ENCODE measurements at places on chromosomes 13 and 19. TPM values are rescaled to one million over a fixed set of nuclear protein-coding genes. Genes with fewer than 3 reads are reported as not detected.
A peak's percentile ranks its signal among the peaks of the same experiment; 100 is the strongest.

Gene PLA2G4C
- 57.2 TPM for total RNA-seq

Gene VSTM1
- not detected for total RNA-seq

Gene ZNF813
- 3.4 TPM for total RNA-seq

GRCh38 chr13:112345826-112346172, 30.4 kb upstream of the SPACA7 start:
- no peaks in the 10 kb centered on the region for H3K36me3 ChIP-seq
- H3K4me1 ChIP-seq: no peaks in the 10 kb centered on the region
- H3K4me3 ChIP-seq: no peak overlapping the region
- peaks cover 36% of the 10 kb centered on the region for H3K27me3 ChIP-seq
- no peak for ATAC-seq

DNA sequence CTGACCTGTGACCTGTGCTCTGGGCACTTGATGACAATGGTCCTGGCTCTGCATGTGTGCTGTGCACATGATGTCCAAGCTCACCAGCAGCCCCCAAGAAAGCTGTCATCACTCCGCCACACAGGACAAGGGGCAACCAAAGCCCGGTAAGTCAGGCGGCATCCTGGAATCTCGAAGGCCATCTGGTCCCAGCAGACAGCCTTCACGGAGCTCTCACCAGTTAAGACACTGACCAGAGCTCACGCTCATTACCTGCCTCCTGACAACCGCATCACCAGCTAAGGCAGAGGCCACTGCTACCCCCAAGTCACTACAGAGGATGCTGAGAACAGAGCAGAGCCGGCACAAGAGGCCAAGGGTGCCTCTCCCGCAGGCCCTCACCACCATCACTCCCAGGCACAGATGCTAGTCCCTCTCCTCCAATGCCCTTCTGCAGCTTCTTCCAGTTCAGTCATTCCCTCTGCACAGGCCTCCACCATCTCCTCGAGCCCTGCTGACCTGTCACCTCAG, 10.6 kb downstream of the PPP6R1 start:
- no peak for ATAC-seq
- H3K4me3 ChIP-seq: no peak overlapping the region
- H3K27me3 ChIP-seq: no peaks in the 10 kb centered on the region
- peaks cover 76% of the 10 kb centered on the region for H3K36me3 ChIP-seq
- peak overlapping the region; percentile 67 for H3K27ac ChIP-seq
- H3K4me1 ChIP-seq: peaks cover 25% of the 10 kb centered on the region

DNA sequence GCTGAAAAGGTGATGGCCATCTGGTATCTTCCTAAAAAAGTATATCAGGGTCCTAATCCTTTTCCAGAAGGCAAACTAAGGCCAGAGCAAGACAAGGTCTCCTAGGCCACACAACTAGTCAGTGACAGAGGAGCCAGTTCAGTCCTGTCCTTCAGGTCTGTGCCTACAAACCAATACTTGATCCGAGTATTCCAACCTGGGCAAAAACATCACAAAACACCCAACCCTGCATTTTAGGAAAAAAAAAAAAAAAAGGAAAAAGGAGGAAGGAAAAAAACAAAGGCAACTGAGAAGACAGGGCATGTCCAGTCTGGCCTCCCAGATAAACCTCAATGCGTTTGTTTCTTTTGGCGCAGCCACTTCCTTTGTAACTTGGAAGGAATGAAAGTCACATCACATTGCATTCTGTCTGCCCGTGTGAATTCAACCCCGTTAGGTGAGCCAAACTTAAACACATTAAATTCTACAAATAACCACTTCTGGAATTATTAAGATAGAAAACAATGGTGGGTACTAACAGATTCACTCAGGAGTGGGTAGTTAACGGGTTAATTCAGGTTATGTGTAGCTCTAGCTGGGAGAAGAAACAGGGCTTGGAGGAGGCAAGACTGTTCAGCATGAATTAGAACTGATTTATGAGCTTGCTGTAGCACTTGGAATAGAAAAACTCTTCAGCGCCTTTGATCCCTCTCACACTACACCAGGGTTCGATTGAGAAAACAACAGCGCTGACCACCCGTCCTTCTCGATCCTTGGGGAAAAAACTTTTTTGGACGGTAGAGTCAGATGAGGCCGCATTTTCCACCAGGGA, 43.0 kb upstream of the HNRNPA1L2 start:
- no peak overlapping the region for H3K27ac ChIP-seq
- no peaks in the 10 kb centered on the region for H3K36me3 ChIP-seq
- peak; percentile 2 for ATAC-seq
- peak overlapping the region; percentile 74 for H3K4me3 ChIP-seq
- H3K27me3 ChIP-seq: peaks cover 19% of the 10 kb centered on the region

GRCh38 chr13:66362485-66362884, 867.7 kb downstream of the PCDH9 start:
- H3K27ac ChIP-seq: no peak overlapping the region
- no peaks in the 10 kb centered on the region for H3K36me3 ChIP-seq
- no peak for ATAC-seq
- H3K4me1 ChIP-seq: no peaks in the 10 kb centered on the region

- H3K4me1 ChIP-seq: no peaks in the 10 kb centered on the region
- no peak for ATAC-seq
- H3K36me3 ChIP-seq: no peaks in the 10 kb centered on the region
- H3K4me3 ChIP-seq: no peak overlapping the region
- H3K27me3 ChIP-seq: peaks cover 15% of the 10 kb centered on the region
Observed at GRCh38 chr19:51786646-51787494, 8.1 kb upstream of the FPR3 start.

- H3K4me3 ChIP-seq: no peak overlapping the region
- ATAC-seq: no peak
- no peaks in the 10 kb centered on the region for H3K4me1 ChIP-seq
- no peaks in the 10 kb centered on the region for H3K27me3 ChIP-seq
Observed at GRCh38 chr19:4130744-4131438, 7.0 kb upstream of the MAP2K2 start.

DNA sequence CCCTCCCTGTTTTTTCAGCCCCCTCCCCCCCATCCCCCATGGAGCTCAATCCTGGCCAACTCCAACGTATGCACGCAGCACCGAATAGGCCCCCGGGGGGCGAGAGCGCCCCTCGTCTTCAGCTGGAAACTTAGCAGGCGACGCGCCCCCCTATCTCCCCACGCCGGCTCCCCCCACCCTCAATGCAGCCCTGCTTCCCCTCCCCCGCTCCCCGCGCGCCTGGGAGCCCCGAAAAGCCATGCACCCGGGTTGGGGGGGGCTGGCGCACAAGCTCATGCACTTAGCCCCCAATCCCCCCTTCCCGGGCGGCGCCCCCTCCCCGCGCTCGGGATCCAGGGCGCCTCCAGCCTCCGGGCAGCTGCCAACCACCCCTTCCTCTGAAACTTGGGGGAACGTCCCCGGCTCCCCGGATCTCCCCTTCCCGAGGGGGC, 508 bp downstream of the ZBTB7A start:
- no peak for ATAC-seq
- peaks cover 21% of the 10 kb centered on the region for H3K36me3 ChIP-seq
- H3K27ac ChIP-seq: peak overlapping the region; percentile 68
- H3K27me3 ChIP-seq: no peaks in the 10 kb centered on the region
